Suprapubic skin (tissue), 4 donors: ENCODE measurements at places on chromosomes 1 and 21.

DNA sequence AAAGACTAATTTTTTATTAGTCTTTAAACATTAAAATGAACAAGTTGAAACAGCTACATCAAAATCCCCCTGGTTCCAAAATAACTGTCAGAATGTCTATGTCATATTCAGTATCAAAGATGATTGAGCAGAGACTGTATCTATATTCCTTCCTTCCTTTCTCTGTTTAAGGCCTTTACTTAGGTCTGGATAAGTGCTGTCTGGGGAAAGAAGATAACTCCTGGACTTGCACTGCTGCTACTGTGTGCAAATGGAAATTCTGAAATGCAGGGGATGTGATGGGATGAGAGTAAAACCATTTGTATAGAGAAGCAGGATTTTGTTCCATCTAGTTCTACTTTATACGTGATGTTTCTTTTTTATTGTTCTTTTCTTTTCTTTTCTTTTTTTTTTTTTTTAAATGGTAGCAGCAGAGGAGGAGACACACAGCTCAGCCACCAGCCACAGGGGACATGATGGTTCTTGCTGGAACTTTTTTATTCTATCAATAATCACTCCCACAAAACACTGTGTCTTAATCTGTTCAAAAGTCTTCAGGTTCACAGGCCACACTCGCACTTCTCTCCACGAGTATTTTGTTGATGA lies 33.6 kb upstream of the FOXE3 start:
- DNase-seq: no peak

- no peak for DNase-seq
These were observed 157.4 kb downstream of the DNM3 start for GRCh38 chr1:171998711-171999110.

- no peak for DNase-seq
These were observed 8.6 kb downstream of the CLSTN1 start for GRCh38 chr1:9815150-9815549.

DNA sequence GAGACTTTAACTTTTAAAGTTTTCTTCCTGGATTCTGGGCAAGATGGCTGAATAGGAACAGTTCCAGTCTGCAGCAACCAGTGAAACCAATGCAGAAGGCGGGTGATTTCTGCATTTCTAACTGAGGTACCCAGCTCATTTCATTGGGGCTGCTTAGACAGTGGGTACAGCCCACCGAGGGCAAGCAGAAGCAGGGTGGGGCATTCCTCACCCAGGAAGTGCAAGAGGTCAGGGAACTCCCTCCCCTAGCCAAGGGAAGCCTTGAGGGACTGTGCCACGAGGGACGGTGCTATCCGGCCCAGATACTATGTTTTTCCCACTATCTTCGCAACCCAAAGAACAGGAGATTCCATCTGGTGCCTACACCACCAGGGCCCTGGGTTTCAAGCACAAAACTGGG lies 121.0 kb downstream of the VAV3 start:
- no peak for DNase-seq
